ENCODE measurements at places on chromosomes 1 and 21. TPM values are rescaled to one million over a fixed set of nuclear protein-coding genes. Genes with fewer than 3 reads are reported as not detected.

The TRABD2B gene
- total RNA-seq: 7.9 TPM

The RHEX gene
- 0.53 TPM for total RNA-seq

The GCSAML gene
- not detected for total RNA-seq

The CHIT1 gene
- total RNA-seq: not detected

The TMEM183A gene
- 44.6 TPM for total RNA-seq

The OR2G6 gene
- not detected for total RNA-seq

The TNFAIP8L2 gene
- total RNA-seq: not detected

The CD1D gene
- total RNA-seq: not detected

The KLHDC8A gene
- total RNA-seq: not detected

The TMEM81 gene
- not detected for total RNA-seq

The GUCA2A gene
- not detected for total RNA-seq

The GJA8 gene
- not detected for total RNA-seq

The SERPINC1 gene
- total RNA-seq: 3.7 TPM

The TEDDM1 gene
- not detected for total RNA-seq

The SPRR2E gene
- not detected for total RNA-seq

The ATAD3A gene
- total RNA-seq: 46.3 TPM

The FAM72A gene
- 0.75 TPM for total RNA-seq

The SESN2 gene
- 7.6 TPM for total RNA-seq

The INSRR gene
- 2.9 TPM for total RNA-seq

The SKI gene
- total RNA-seq: 139 TPM

The ADGRB2 gene
- 1.9 TPM for total RNA-seq

The EDN2 gene
- total RNA-seq: not detected

The FCER1G gene
- total RNA-seq: 69.9 TPM

The SAMD13 gene
- total RNA-seq: not detected

The PCSK9 gene
- not detected for total RNA-seq

The ATAD3C gene
- not detected for total RNA-seq
